ENCODE measurements at places on chromosomes 11 and 22. TPM values are rescaled to one million over a fixed set of nuclear protein-coding genes. Genes with fewer than 3 reads are reported as not detected.

IRAG1 gene
- 17.6 TPM for total RNA-seq

SYT7 gene
- total RNA-seq: 7.0 TPM

RFPL2 gene
- not detected for total RNA-seq

A4GALT gene
- total RNA-seq: 22.2 TPM

SCO2 gene
- total RNA-seq: 0.49 TPM

ZNF280A gene
- not detected for total RNA-seq

CADM1 gene
- 0.45 TPM for total RNA-seq

TTC17 gene
- 76.9 TPM for total RNA-seq

UPK3A gene
- not detected for total RNA-seq

KDM2A gene
- 56.8 TPM for total RNA-seq

TENM4 gene
- 26.4 TPM for total RNA-seq

BRSK2 gene
- not detected for total RNA-seq

Data from fibroblast of the aortic adventitia (primary cell).